ENCODE measurements at places on chromosomes 2 and 18.
A peak's percentile ranks its signal among the peaks of the same experiment; 100 is the strongest.

GRCh38 chr2:191032588-191033429 is 18.8 kb upstream of the STAT1 start:
- DNase-seq: no peak

GRCh38 chr2:232871835-232872736 is 2.0 kb downstream of the SNORC start:
- no peak for DNase-seq

DNA sequence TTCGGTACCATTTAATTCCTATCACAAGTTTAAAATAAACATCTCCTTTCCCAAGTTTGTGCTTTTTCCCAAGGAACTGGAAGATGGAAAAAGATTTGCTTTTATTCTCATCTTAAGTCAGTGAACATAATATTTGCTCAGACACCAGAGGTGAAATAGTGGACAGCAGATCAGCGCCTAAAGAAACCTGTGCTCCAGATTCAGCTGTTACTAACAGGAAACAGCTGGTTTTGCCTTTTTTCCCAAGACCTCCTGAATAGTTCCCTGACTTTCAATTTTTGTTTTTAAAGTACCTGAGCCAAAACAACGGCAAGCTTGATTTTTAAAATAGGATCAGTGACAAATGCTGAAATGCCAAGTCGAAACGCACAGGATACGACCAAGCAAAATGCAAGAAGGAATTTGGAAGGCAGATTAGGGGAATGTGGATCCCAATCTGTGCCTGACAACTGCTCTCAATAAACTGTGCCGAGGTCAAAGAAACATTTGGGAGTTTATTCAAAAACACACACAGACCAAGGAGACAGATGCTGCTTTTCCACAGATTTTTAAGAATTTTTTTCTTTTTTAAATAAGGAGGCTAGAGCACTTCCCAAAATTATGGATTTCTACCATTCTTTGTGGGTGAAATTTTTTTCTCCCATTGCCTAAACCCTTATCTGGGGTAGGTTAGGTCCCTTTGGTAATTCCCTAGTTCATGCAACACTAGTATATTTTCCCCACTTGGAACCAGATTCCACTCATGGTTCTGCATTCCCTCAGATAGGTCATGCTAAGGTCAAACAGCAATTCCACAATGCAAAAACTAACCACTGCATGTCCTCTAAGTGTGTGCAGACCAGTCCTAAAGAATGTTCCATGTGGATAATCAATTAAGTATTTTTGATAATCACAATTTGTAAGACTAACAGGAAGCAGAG is 121.5 kb upstream of the PDE1A start:
- peak; percentile 6 for DNase-seq

DNA sequence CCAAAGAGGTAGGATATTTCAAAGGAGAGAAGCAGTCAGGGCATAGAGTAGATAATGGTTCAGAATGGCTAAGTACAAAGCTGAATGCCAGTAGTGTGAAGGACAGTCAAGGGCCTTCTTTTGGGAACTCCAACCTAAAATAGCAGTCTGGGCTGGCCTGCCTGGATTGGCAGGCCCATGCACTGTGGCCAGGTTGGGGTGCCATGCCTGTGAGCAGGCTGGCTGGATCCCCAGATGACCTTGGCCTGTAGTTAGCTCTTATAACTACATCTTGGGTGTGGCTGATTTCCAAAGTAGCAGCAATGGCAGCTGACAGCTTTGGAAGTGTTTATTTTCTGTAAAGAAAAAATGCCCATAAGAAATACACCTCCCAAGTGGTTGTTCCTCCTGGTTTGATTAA is 51.5 kb upstream of the ITGB6 start:
- no peak for DNase-seq

GRCh38 chr2:6186332-6187151 is 494.4 kb downstream of the SOX11 start:
- DNase-seq: peak; percentile 51
